SHP77 (cell line): ENCODE measurements at places on chromosomes 5 and 9.

DNA sequence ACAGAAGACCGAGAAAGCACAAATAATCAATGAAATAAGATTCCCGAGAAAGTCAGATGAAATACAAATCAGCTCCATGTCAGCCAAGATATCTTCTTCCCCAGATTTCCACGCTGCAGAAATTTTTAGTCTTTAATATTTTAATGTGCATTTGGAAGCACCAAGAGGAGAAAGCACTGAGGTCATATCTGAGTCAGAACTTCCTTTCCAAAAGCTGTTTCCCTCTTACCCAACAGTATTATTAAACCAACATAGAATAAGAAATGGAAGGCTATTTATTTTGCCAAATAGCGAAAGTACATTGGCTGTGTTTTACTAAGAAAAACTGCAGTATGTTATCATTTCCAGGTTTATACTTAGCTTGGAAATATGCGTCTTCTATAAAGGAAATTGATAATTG, 772.1 kb upstream of the CDH9 start:
- DNase-seq: no peak

DNA sequence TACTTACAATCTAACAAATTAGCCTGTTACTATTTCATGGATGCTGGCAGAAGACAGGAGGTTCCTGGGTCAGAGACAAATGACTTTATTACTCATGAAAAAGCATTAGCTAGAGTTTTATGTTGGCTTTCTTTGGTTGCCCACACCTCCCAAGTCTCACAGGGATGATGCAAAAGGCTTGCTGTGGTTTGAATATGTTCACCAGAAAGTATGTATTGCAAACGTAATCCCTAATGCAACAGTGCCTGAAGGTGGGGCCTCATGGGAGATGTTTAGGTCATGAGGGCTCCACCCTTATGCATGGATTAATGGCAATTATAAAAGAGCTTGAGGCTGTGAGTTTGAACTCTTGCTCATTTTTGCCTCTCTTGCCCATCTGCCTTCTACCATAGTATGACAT, 28.5 kb downstream of the DPYSL3 start:
- no peak for DNase-seq

DNA sequence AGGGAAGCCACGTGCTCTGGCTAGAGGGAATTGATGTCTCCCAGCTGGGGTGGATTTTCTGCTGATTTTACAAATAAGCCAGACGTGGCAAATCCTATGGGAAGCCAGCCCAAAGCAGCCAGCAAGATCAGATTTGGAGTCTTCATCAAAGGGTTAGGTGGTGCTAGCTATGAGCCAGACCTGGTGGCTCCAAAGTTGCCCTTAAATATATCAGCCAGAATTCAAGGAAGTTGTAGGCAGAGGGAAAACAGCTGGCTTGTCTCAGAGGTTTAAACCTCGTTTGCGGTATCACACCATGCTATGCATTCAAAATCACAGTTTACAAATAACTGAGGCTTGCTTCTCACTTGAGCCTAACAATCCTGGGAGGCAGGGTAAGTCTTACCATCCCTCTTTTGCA, 313.2 kb downstream of the MLLT3 start:
- no peak for DNase-seq

DNA sequence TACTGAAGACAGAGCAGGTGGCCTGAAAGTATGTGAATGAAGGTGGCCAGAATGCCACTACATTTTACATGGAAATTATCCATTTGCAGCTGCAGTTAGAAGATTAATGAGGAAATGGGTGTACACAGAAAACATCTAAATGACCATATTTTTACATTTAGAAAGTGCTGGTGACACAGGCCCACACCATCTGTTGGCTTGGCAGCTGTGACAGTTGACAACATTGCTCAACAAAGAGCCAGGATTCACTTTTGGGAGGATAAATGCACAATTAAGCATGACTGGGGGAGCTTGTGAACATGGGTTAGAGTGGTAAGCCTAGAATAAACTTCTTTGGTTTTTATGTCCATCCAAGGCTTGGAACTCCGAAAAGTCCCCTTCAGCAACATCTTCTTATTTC, 360.5 kb downstream of the KCTD16 start:
- DNase-seq: no peak

DNA sequence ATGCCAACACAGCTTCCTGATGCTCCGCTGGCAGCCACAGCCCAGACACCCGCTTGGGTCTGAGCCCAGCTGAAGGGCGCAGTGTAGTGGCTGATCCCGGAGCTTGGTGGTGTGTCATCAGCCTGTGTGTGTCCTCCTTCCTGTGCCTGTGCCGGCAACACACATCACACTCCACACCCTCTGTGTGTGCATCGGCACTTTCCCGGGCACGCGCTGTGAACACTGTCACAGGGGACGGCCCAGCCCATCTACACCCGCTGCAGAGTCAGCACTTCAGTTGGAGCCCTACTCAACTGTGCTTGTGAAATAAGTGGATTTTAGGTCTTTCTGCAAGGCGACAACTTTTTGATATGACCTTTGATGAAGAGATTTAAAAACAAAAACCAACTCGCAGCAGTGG, 189.4 kb downstream of the IRX2 start:
- no peak for DNase-seq

GRCh38 chr9:109046346-109046745, 33.0 kb upstream of the CTNNAL1 start:
- DNase-seq: no peak

DNA sequence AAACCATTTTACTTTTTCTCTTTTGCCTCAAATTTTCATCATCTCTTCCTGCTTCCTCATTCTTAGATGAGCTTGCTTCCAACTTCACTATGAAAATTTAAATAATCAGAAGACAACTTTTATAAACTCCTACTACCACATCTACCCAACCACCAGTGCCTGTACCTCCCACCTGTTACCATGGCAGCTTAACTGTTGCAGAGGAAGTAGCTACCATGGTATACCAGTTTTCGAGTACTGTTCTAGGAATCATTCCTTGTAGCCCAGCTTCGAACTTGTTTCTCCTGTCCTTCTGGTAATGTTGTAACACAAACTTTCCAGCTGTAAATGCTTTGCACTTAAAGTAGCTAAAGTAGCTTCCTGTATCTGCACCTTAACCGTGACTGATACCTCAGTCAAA, 266.8 kb upstream of the NREP start:
- no peak for DNase-seq

DNA sequence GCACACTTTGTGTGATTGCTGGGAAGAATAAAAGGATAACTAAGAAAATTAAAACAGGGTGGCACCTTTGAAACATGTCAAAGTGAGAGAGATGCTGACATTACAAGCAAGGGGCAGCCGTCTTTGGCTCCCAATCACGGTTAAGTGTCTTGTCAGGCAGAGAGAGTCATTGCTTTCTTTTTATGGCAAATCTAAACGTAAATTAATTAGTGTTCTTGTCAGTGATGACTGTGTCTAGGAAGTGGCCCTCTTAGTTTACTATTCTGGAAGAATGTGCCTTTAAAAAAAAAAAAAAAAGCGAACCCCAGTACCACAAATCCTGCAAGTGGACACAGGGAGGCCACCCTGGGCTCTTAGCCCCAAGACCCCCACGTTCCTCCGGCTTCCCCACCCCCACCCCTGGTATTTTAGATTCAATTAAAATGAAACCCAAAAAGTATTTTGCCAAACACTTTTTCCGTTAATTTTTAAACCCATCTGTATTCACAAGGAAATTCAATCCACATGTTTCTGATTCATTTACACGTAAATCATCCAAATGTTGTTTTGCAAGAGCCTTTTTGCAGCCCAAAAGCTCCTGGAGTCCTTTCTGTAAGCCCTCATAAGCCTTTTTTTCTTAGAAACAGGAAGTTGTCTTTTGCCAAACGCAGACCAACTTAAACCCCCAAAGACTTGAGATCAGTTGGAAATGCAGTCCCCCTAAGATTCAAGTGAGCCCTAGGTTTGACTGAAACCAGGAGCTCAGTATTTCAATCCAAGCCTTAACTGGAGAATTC, 399.3 kb downstream of the EBF1 start:
- no peak for DNase-seq

GRCh38 chr9:12826924-12827565, 52.2 kb downstream of the LURAP1L start:
- no peak for DNase-seq

DNA sequence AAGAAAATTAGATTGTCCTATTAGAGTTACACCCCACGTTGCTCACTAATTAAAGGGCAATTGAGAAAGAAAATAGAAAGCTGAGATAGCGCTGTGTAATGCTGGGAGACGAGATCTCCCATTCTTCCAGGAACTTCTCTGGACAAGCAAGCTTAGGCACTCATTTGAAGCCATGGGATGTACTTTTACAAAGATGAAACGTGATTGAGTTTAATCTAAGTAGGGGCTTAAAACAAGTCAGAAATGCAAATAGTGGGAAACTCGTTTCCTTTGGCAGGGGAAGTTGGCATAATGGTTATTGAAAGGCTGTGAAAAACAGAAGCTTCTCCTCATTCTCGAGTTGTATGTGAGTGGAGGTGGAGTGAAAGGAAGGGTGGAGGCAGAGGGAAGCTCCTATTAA, 3.7 kb downstream of the PRDM6 start:
- no peak for DNase-seq

- DNase-seq: no peak
These were observed 29.7 kb downstream of the CNOT6 start for GRCh38 chr5:180523629-180524466.

- DNase-seq: no peak
These were observed 272.8 kb downstream of the DENND1A start for GRCh38 chr9:123657099-123657498.

- no peak for DNase-seq
These were observed 55.5 kb downstream of the NNT start for GRCh38 chr5:43658509-43658908.

- DNase-seq: no peak
These were observed 210.5 kb downstream of the GRIA1 start for GRCh38 chr5:153700940-153701339.

- no peak for DNase-seq
These were observed 1072.3 kb upstream of the DMAC1 start for GRCh38 chr9:8871796-8872445.

DNA sequence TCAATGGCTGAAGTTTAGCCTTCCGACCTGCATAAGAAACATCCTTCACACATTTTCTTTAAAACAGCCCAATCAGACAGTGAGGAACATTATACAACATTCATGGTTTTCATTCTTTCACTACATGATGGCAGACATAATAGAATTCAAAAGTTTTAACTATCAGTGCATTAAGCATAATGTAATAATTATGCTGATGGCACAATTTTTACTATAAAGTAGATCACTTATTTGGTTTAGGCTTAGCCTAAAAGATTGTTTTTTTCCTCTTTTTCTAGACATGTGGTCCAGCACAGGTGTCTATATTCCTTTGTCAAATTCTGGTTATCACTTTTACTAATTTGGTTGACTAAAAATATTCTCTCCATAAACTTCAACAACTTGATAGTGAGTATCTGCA, 46.5 kb downstream of the EFNA5 start:
- DNase-seq: no peak

DNA sequence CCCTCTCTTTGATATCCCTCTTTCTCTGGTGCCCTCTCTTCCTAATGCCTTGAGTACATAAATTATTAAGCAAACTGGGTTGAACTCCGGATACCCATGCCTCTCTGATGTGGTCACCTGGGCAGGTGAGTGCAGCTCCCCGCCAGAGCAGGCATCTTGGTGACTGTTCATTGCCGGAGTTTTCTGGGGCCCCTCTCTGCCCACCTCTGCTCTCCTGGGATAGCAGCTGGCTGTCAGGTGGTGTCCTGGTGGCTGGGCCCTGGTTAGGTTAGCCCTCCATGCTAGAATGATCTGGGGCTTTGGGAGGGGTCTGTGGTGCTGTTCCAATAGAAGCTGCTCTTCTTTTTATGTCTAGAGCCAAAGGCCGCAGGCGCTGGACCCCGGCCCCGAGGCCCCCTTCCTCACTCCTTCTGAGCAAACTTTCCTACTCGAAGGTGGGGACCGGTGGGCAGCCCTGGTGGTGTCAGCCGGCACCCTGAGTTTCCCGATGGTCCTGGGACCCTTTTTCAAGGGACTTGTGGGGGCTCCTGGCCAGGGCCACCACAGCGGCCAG, 4.9 kb upstream of the SCGB3A1 start:
- no peak for DNase-seq

- no peak for DNase-seq
These were observed 56.5 kb downstream of the EXD3 start for GRCh38 chr9:137366445-137366810.

DNA sequence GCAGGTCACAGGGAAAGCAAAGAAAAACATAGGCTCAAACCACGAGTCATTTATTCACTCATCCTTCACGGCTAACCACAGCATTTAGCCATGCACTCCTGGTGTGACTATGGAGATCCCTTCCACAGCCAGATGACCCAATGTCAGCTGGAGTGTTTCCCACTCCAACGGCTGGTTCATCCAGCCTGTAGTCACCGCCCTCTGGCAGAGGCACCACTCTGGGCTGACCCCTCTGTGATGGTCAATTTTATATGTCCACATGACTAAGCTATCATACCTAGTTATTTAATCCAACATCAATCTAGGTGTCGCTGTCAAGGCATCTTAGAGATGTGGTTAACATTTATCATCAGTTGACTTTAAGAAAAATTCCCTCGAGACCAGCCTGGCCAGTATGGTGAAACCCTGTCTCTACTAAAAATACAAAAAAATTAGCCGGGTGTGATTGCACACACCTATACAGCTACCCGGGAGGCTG, 9.5 kb upstream of the PHF19 start:
- no peak for DNase-seq

- DNase-seq: no peak
These were observed 86.5 kb upstream of the ARRDC3 start for GRCh38 chr5:91469517-91470165.

GRCh38 chr5:165003283-165003682, 1497.9 kb downstream of the MAT2B start:
- no peak for DNase-seq

GRCh38 chr5:6188344-6188743, 190.0 kb downstream of the MED10 start:
- DNase-seq: no peak

DNA sequence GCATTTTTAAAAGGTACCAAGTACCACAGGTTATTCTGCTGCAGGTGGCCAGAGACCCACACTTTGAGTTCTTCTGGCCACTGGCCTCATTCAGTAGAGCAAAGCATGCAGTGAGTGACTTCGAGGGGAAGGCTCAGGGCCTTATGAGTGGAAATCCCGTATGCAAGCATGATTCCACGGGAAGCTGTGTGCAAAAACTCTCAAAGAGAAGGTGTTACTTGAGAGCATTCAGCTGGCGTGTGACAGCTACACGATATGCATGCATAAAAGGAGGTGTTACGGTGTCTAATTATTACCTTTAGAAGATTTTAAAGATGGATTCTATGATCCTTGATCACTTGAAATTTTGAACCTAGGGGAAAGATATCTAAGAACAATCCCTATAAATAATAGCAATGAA, 160.3 kb downstream of the ENC1 start:
- DNase-seq: no peak

DNA sequence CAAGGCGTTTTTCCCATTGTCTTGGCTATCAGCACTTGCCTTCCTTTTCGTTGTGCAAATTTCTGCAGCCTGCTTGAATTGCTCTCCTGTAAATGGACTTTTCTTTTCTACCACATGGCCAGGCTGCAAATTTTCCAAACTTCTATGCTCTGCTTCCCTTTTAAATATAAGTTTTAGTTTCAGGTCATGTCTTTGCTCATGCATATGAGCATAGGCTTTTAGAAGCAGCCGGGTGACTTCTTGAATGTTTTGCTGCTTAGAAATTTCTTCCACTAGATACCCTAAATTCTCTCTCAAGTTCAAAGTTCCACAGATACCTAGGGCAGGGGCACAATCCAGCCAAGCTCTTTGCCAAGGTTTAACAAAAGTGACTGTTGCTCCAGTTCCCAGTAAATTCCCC, 22.4 kb upstream of the PTPDC1 start:
- no peak for DNase-seq

GRCh38 chr9:4144869-4145268, 155.0 kb downstream of the GLIS3 start:
- DNase-seq: no peak
